ENCODE measurements at places on chromosomes 2 and 18.

DNA sequence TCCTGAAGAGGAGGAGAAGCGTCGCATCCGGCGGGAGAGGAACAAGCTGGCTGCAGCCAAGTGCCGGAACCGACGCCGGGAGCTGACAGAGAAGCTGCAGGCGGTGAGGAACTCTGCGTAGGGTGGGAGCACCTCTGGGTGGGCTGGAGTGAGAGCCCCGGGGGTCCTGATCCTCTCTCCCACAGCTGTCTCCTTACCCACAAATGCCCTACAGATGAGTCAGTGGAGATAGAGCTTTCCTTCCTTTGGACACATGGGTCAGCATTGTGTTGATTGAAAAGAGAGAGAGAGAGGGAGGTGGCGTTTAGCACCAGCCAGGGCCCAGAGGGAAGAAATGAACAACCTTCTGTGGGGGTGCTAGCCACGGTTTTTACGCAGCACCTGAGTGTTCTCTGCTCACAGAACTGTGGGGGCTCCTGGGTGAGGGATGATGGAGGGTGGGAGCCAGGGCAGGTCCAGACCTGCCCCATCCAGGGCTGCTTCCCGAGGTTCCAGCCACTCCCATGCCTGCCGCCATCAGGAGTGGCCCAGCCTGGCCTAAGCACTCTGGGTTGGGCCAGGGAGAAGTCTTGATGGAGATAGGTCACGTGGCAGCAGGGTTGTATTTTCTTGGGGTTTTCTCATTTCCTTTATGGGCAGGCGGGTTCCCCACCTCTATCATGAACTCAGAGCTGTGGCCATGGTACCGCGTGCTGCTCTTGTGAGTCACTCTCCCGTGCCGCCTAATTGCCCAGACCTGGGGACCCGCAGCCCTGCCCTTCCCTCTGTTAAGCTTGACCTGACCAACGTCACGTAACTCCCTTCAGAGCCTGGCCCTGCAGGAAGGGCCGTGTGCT lies 16.3 kb downstream of the FOSL2 start:
- DNase-seq: peak; percentile 100

GRCh38 chr18:79471046-79471445 lies 75.3 kb downstream of the NFATC1 start:
- no peak for DNase-seq

DNA sequence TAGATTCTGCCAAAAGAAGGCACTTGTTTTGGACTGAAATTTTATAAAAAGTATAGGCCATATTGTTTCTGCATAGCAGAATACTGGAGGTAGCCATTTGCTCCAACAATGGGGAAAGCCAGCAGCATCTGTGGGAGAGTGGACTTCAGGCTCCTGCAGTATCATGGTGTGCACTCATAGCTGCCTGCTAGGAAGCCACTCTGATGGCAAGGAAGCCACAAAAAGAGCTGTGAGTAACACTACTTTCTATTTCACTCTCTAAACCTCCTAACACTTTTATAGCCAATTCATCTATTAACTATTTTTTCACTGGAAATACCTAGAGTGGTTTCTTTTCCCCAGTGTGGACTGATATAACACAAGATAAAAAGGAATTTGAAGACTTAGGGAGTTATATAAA lies 144.4 kb upstream of the KCNJ3 start:
- no peak for DNase-seq

DNA sequence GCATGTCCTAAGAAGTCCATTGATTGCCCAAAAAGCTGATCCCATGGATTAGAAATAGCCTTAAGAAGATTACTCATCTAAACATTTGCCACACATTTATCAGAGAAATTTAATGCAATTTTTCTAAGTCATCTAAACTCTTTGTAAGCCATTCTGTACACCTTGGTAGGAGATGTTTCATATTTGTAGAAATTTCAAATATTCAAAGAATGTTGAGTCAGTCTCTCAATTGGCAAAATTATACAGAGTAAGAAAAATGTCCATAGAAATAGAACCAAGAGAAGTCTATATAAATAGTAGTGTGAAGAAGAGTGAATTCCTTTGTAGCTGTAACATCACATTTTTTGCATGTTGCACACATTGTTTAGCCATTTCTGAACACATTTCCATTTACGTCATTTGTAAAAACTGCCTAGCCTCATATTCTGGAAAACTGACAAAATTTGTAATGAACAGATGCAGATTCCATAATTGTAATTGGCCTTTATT lies 128.6 kb downstream of the MSTN start:
- peak; percentile 96 for DNase-seq

GRCh38 chr18:33161131-33161530 lies 279.4 kb downstream of the CCDC178 start:
- DNase-seq: no peak

DNA sequence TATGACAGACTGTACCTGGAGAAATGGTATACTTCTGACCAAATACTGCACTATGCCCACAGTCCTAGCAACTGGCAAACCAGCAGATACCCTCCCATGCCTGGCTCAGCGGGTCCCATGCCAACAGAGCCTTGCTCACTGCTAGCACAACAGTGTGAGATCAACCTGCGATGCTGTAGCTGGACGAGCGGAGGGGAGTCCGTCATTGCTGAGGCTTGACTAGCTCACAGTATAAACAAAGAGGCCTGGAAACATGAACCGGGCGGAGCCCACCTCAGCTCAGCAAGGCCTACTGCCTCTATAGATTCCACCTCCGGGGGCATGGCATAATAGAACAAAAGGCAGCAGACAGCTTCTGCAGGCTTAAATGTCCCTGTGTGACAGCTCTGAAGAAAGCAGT lies 93.2 kb upstream of the CAB39 start:
- no peak for DNase-seq

GRCh38 chr2:233668605-233669260 lies 3.0 kb upstream of the UGT1A9 start:
- peak; percentile 86 for DNase-seq

- no peak for DNase-seq
Measured at GRCh38 chr2:160377204-160377995, 116.2 kb downstream of the RBMS1 start.

DNA sequence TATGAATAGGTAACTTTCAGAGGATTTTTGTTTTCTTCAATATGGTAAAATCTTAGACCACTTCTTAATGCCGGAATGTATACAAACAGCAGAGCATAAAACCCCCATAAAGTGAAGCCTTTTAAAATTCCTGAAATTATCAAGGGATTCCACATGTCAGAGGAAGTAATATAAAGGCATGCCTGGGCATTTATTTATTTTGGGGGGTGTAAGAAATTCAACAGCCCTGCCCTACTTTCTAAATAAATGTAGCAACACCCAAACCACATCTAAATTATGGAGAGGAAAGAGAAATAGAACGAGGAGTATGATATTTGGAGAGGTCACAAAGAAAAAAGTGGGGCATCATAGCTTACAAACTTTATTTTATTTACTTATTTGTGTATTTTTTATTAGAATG lies 9.9 kb downstream of the CHST9 start:
- no peak for DNase-seq

DNA sequence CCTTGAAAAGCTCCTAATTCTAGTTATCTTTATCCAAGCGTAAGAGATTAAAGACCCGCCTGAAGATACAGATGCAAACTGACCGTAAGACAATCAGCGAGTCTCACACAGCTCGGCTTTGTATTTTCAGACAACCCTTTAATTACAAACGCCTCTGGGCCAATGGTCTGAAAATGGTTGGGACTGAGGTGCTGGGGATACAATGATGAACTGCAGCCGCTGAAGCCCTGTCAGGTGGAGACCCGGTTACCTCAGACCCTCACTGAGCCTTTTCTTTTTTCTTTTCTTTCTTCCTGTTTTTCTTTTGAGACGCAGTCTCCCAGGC lies 715 bp upstream of the CFAP36 start:
- no peak for DNase-seq

- no peak for DNase-seq
Measured at GRCh38 chr2:141534666-141535362, 596.0 kb downstream of the LRP1B start.

- DNase-seq: peak; percentile 58
Measured at GRCh38 chr2:231364961-231365810, 30.3 kb upstream of the B3GNT7 start.

DNA sequence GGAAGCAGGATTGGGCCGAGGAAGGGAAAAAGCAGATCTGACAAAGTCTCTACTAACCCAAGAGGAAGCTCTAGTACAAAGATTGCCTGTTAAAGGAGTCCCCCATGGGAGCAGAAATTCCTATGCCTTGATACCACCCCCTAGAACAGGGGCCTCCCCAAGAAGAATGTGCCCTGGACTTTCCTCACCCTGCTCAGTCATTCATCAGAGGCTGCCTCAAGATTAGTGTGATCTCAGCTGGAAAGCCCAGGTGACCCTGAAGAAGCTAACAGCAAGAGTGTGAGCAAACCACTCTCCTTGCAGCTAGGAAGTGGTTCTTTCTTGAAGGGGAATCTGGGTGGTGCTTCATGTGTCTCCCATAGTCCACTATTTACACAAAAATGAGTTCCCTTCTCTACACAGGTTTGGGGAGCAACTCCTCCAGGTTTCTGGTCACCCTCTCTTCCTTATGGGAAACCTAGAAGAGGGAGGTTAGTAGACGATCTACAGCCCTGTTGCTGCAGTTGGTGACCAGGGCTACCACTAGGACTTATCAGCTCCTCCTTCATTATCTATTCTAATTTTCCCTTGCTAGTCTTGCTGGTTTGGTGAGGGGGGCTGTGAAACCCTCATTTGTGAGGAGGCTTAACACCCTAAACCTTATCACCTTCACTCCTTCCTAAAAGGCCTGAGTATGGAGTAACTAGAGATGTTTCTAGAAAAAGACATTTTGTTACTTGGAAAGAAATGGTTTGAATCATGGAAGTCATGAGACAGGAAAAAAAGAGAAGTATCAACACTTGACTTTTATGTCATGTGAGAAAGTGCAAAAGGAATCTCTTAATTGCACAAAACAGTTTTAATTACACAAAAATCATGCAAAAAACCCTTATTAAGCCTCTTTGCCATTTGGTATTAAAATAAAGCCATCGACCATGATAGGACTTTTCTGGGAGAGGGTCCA lies 2.9 kb upstream of the WDR7 start:
- DNase-seq: no peak

DNA sequence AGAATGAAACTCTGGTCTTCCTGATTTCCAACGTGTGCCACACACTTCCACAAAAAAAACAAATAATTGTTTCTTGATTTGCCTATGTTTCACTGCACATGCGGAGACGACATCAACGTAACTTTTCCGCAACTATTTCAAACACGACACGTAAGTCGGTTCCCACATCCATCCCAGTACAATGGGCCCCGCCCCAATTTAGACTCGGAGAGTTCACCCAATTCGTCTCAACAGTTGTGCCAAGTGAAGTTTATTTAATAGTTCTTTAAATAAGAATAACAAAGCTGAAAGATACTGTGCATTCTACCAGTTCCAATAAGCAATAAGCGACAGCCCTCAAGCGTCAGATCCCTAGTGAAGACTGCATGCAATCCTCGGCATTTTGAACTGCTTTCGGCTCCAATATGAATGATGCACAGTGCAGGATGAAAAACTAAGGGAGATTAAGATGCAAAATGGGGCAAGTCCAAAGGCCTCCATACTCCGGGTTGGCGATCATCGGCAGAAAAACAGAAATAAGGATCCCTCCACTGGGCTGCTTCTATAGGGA lies 664 bp downstream of the CCT4 start:
- DNase-seq: no peak

- DNase-seq: peak; percentile 49
Measured at GRCh38 chr18:9516437-9517064, 41.2 kb downstream of the RALBP1 start.

DNA sequence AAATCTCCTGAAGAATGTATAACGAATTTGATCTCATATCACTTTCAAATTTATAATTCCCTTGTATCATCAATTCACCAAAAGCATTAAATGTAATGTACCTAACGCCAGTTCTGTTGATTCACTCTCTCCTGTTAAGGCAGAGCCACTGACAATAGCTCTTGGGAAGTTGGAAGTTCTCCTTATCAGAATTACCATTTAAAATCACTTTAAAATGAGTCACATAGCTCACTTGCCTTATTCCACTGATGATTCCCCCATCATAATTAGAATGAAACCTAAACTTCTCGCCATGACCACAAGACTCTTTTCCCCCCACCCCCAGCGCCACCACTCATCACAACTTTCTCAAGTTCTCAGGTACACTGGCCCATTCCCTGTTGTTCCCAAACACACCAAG lies 117.1 kb downstream of the PID1 start:
- DNase-seq: peak; percentile 63

DNA sequence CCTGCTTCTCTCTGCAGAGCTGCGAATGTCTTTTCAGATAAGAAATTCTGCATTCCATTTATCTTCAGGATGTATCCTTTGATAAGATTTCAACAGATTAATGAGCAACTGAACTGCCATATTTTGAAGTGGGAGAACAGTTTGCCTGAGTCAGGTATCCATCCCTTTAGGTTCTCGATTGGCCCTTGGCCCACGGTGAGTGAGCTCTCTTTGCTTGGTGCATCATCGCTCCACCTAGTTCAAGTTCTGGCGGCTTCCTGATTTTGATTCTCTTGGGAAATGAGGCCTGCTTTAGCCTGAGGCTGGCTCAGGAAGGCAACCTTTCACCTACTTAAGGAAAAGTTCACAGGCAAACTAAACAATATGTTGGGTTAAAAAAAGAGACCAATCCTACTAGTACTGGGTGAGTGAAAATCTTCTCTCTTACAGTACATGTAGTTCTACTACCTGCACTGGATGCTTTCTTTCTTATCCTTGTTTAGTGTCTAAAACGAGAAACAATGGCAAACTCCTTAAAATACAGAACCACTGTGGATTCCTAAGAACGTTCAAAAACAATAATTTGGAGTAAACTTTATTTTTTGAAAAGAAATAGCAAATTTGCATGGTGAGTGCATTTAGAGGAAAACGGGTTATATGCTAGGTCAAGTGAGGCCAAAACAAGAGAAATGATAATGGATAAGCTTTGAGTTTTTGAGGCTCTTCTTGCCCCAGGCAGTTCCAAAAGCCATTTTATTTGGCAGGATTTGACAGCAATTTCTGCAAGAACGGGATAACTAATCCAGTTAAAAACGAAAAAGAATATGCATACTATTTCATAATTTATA lies 837 bp upstream of the ACSL3 start:
- DNase-seq: peak; percentile 50

DNA sequence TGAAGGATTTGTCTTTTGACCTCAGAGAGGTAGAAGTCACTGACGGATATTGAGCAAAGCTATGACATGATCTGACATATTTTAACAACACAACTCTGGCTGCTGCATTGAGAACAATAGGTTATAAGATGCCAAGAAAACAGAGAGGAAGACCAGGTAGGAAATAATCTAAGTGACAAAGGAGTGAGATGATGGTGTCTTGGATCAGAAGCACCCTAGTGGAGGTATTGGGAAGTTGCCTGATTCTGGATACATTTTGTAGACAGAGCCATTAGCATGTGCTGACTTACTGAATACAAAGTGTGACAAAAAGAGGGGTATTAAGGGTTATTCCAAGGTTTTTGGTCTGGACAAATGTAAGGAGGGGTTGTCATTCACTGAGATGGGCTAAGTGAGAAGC lies 1438.1 kb downstream of the DPP10 start:
- DNase-seq: no peak

DNA sequence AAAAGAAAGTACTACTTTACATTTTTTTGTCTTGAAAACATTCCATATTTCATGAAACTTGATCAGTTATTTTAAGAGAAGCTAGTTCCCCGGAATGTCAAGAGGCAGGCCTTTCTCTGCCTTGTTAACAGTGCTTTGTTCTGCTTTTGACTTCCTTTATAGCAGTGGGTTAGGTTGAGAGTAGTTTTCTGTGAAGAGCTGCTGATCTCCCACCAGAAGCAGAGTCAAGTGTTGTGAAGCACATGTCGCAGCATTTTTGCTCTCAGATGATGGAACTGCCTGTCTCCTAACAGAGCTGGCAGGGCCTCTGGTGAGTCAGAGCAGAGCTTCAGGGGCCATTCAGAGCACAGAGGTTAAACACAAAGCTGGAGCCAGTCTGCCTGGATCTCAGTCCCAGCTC lies 871.8 kb downstream of the SLC4A3 start:
- DNase-seq: peak; percentile 39

- no peak for DNase-seq
Measured at GRCh38 chr2:198695879-198696278, 761.9 kb downstream of the SATB2 start.

Measured in RCC 7860 (cell line).